GM10248 (cell line): ENCODE measurements at places on chromosomes 7 and 10.
A peak's percentile ranks its signal among the peaks of the same experiment; 100 is the strongest.

DNA sequence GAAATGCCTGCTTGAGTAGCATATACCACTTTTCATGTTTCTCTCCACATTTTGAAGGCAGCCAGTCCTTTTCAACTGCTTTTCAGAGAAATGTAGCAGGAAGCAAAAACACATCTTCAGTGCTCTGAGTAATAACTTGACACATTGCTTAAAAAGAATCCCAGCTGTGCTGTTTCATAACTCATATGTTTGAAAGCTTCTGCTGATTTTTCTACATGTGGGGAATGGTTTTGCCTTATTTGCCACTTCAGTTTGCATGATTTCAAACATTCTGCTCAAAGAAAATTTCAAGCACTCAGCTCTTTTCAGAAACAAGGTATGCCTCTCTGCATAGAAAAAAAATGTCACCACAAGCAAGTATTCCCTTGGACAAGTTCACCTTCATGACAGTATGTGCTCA is 732.8 kb downstream of the POM121L12 start:
- no peak for DNase-seq

- peak; percentile 22 for DNase-seq
Observed at GRCh38 chr7:7681191-7681935, 37.0 kb downstream of the RPA3 start.

DNA sequence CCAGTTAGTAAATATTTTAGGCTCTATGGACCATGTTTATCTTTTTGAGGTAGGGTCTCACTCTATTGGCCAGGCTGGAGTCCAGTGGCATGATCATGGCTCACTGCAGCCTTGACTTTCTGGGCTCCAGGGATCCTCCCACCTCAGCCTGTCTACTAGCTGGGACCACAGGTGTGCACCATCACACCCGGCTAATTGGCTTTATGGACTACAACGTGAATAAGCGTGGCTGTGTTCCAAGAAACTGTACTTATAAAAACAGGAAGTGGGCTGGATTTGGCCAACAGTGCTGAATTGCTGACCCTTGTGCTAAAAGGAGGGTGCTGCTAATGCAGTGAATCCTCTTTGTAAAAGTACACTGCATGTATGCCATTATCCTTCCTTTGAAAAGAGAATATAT is 111.7 kb upstream of the CDK13 start:
- DNase-seq, result no peak

DNA sequence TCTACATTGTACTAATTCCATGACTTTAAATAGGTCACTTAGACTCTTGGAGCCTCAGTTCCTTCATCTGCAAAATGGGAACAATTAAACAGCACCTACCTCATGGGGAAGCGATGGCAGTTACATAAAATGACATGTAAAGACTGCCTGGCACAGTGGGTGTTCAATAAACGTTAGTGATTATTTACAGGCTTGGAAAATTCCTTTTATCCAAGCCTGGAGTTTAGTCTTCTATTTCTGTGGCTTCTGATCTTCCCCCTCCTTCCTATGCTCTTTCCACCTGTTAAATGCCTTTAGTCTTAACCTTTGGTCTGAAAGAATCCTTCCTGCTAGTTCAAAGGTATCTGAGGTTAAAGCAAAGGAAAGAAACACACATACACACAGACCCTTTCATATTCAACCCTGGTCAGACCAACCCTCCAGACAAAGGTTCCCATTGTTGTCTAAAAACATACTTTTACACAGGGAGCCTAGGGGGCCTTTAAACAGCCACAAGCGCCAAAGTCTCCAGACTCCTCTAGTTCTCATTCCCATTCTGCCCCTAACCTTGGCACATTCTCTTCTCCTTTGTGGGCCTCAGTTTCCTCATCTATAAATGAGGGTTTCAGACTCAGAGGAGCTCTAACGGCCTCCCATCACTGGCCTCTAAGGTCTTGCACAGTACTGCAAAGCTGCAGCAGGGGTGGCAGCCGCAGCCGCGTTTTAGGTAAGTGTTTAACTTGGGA is 21.4 kb downstream of the SORBS1 start:
- no peak for DNase-seq
